ENCODE measurements at places on chromosomes 5 and 9. TPM values are rescaled to one million over a fixed set of nuclear protein-coding genes. Genes with fewer than 3 reads are reported as not detected.

Gene BAAT
- total RNA-seq = 0.22 TPM

Gene TCF7
- 2.2 TPM for total RNA-seq

Gene MLLT3
- total RNA-seq = 13.3 TPM

Gene ALDH1A1
- total RNA-seq = 6.2 TPM

Gene CA9
- total RNA-seq = 0.48 TPM

Gene PPP3R2
- total RNA-seq = not detected

Gene RGMB
- total RNA-seq = 14.4 TPM

Gene PTGER4
- 6.1 TPM for total RNA-seq

Gene PCDHA3
- 0.11 TPM for total RNA-seq

Gene SLC1A1
- total RNA-seq = 0.59 TPM

Gene FLT4
- 5.8 TPM for total RNA-seq

Gene FGF18
- total RNA-seq = 22.4 TPM

Gene BRD3OS
- 9.0 TPM for total RNA-seq

Gene ADAMTS12
- 2.8 TPM for total RNA-seq

Gene BARHL1
- not detected for total RNA-seq

Gene LRRC14B
- 8.5 TPM for total RNA-seq

Gene EPB41L4A
- total RNA-seq = 18.0 TPM

Gene PCDHGA11
- total RNA-seq = 9.6 TPM

Gene OBP2B
- total RNA-seq = not detected

Gene IQGAP2
- total RNA-seq = 7.9 TPM

Gene GDF9
- total RNA-seq = 0.43 TPM

Gene ZNF366
- total RNA-seq = 3.7 TPM

Gene SPINK4
- not detected for total RNA-seq

Gene SV2C
- 0.67 TPM for total RNA-seq

Gene FAM151B
- 2.1 TPM for total RNA-seq

Gene RETREG1
- 105 TPM for total RNA-seq

Gene OLFM1
- 8.6 TPM for total RNA-seq

Gene CAMK2A
- 22.7 TPM for total RNA-seq

Gene CCDC183
- total RNA-seq = 1.6 TPM

Gene SPINK13
- total RNA-seq = not detected

Gene PCDH1
- total RNA-seq = 16.9 TPM

Gene IFNB1
- total RNA-seq = not detected

Gene SEMA6A
- 4.5 TPM for total RNA-seq

Gene PIP5K1B
- total RNA-seq = 27.1 TPM

Gene CDH9
- total RNA-seq = not detected

Gene GIN1
- 14.8 TPM for total RNA-seq

Gene PTCH1
- 4.3 TPM for total RNA-seq

Gene SLC25A25
- total RNA-seq = 5.6 TPM

Gene DNAH5
- 0.35 TPM for total RNA-seq

Gene MSX2
- total RNA-seq = 2.1 TPM

Gene HTR1A
- total RNA-seq = not detected

Gene KIAA1958
- 5.3 TPM for total RNA-seq

Gene IL9
- not detected for total RNA-seq

Gene HMMR
- 0.46 TPM for total RNA-seq

Gene RFESD
- 2.7 TPM for total RNA-seq

Gene NMUR2
- total RNA-seq = not detected

Gene TRIM32
- total RNA-seq = 13.1 TPM

Gene EGR1
- total RNA-seq = 66.8 TPM

Gene MARCHF11
- 1.3 TPM for total RNA-seq

Gene NOXA1
- total RNA-seq = 3.3 TPM

Gene LHX3
- total RNA-seq = not detected

Gene NR4A3
- total RNA-seq = 22.4 TPM

Gene TUSC1
- 8.9 TPM for total RNA-seq

Gene BHMT
- total RNA-seq = not detected

Gene ZMYND19
- 11.2 TPM for total RNA-seq

Gene PCDHB10
- total RNA-seq = 0.94 TPM

Gene HSPB3
- 210 TPM for total RNA-seq

Gene TSLP
- 3.7 TPM for total RNA-seq

Gene GPR151
- total RNA-seq = not detected
